CD4-positive, alpha-beta T cell treated with Interleukin-1 beta for 1 hour (primary cell): ENCODE measurements at places on chromosomes 1 and 21.

- peak; percentile 9 for DNase-seq
These were observed 18.6 kb downstream of the FAM151A start for GRCh38 chr1:54604572-54605370.

- no peak for DNase-seq
These were observed 50.2 kb downstream of the ZZZ3 start for GRCh38 chr1:77632216-77632615.

- no peak for DNase-seq
These were observed 148.7 kb downstream of the PLA2G4A start for GRCh38 chr1:186977266-186977957.

- no peak for DNase-seq
These were observed 516.6 kb upstream of the RGS18 start for GRCh38 chr1:191641420-191642260.

DNA sequence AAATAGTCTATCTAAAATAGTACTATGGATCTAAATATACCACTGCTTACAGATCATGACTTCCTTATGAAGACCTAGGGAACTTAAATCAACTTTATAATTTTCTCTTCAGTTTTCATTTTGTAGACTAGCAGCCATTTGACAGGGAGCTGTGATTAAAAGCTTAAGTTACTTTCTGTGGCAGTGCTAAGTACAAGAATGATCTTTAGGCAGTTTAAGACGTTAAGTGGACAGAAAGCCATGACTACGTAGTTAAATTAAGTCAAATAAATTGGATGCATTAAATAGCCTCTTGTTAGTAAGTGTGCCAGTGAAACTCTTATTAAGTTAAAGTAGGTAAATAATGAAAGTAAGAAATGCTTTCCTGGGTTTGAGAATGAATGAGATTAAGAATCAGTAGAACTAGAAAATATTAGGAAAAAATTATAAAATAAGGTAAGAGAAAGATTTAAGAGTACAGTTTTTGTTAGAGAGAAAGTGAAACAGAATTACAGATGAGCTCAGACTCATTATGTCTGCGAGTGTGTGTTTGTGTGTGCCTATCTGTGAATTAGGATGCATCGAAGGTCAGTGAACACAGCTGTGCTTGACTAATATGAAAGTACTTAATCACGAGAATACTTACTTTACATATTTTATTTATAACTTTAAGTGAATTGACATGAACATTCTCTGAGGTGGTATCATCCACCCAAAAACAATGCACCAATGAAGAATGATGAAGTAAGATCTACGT, 336.9 kb downstream of the KCNT2 start:
- DNase-seq, result no peak

DNA sequence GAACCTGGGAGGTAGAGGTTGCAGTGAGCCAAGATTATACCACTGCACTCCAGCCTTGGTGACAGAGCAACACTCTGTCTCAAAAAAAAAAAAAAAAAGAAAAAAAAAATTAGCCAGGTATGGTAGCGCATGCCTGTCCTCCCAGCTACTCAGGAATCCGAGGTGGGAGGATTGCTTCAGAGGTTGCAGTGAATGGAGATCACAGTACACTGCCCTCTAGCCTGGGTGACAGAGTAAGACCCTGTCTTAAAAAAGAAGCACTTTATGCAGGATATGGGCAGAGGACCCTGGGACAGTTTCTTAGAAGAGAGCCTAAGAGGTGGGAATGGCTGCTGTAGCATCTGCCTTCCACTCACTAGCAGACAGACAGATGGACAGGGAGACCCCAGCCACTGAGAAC, 23.0 kb downstream of the IQGAP3 start:
- no peak for DNase-seq

DNA sequence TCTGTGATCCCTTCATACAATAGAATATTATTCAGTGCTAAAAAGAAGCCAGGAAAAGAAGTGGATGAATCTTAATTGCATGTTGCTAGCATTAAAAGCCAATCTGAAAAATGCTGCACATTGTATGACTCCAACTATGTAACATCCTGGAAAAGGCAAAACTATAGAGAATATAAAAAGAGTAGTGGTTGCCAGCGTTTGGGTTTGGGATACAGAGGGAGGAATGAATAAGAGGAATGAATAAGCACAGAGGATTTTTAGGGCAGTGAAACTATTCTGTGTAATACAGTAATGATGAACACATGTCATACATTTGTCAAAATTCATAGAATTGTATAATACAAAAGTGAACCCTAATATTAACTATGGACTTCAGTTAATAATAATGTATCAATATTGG, 42.5 kb downstream of the GPR88 start:
- no peak for DNase-seq

- DNase-seq, result no peak
These were observed 595 bp downstream of the AK2 start for GRCh38 chr1:33036051-33036525.

- no peak for DNase-seq
These were observed 172.6 kb downstream of the APP start for GRCh38 chr21:25997788-25998611.

DNA sequence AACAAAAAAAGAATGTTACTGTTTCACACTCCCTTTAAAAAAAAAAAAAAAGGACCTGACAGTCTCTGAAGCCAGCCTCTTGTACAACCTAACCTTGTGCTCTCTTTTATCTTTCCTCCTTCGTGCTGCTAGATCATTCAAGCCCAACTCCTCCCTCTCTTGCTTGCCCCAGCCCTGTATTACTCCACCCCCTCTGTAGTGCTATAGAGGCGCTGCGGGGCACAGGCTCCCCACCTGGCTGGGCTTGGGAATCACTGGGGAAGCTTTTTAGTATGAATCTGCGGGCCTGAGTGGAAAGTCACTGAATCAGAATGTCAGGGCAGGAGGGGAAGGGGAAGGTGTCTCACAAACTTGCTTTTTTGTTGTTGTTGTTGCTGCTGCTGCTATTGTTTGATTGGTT, 383.7 kb upstream of the CAMK1G start:
- no peak for DNase-seq

DNA sequence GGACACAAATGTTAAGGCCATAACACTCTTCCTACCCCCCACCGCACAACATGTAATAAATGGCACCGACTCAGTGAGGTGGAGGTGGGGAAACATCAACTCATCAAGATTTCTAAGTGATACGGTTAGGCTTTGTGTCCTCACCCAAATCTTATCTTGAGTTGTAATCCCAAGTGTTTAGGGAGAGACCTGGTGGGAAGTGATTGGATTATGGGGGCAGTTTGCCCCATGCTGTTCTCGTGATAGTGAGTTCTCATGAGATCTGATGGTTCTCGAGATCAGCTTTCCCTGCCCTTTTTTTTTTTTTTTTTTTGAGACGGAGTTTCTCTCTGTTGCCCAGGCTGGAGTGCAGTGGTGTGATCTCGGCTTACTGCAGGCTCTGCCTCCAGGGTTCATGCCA, 51.0 kb upstream of the ACTL8 start:
- no peak for DNase-seq

- DNase-seq, result no peak
These were observed 30.6 kb downstream of the WDR47 start for GRCh38 chr1:109011335-109011734.

DNA sequence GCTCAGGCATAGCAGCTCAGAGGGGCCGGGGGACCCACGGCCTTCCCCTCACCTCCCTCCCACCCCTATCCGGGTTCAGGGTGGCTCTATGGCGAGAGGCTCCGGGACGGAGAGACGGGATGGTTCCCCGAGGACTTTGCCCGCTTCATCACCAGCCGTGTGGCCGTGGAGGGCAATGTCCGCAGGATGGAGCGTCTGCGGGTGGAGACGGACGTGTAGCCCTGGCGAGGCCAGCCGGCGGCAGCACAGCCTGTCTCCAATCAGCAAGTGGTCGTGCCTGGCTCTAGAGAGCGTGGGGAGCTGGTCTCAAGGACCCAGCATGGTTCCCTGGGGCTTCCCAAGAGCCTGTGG, 25.9 kb downstream of the ARHGEF16 start:
- no peak for DNase-seq

GRCh38 chr1:47351305-47351704, 17.7 kb downstream of the CMPK1 start:
- no peak for DNase-seq

GRCh38 chr1:58941471-58942289, 157.8 kb upstream of the JUN start:
- DNase-seq, result peak; percentile 65

DNA sequence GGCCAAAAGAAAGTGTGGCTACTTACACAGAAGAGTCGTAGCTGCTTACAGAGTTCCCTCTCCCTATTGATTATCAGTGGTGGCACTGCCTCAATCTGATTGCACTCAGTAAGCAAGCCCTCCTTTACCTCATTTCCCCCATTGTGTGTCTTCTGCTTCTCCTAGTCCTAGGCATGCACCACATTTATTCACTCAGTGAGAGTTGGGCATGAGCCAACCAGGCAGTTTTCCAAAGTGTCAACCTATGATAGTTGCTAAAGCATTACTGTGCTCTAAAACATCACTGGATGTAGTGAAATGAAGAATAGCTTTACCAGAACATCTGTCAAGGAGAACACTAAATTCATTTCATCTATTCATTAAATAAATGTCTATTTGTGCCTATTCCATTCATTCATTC, 19.3 kb downstream of the GJA5 start:
- no peak for DNase-seq

DNA sequence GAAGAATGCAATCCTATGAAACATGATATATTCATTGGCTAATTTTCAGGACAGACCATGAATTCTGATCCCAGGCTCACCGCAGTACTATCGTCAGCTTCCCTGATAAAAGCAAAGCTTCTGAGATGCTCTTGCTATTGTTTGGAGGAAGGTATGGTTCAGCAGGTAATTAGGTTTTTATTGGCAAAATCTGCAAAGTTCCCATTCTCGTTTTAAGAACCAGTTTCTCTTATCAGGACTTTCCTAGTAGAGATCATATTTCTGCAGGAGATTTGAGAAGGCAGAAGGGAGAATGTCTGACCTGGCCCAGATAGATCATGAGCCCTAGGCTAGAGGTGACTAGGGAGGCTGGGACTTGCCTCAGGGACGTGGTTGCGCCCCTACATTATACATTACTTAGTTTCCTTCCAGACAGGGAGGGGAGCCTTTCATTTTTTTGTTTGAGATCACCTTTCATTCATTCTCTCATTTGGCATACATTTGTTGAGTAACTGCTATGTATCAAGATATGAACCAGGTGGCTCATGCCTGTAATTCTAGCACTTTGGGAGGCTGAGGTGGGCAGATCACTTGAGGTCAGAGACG, 108.8 kb downstream of the NRIP1 start:
- no peak for DNase-seq

DNA sequence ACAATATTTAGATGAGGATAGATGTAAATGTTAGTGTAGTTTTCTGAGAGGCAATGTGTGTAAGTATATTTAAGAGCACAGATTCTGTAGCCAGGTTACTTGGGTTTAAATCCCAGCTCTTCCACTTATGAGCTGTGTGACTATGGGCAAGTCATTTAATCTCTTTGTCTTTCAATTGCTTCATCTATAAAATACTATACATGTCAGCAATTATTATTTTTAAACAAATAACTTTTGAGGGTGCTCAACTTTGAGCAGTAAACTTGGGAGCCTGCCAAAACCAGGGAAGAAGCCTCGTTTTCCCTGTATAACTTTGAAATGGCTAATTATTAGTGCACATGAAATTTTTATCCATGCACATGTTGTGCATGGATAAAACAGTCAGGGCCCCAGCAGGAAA, 222.8 kb downstream of the FOXD2 start:
- no peak for DNase-seq

GRCh38 chr1:168317309-168317708, 36.6 kb downstream of the TBX19 start:
- no peak for DNase-seq

- no peak for DNase-seq
These were observed 147.5 kb upstream of the EDN2 start for GRCh38 chr1:41631971-41632370.

DNA sequence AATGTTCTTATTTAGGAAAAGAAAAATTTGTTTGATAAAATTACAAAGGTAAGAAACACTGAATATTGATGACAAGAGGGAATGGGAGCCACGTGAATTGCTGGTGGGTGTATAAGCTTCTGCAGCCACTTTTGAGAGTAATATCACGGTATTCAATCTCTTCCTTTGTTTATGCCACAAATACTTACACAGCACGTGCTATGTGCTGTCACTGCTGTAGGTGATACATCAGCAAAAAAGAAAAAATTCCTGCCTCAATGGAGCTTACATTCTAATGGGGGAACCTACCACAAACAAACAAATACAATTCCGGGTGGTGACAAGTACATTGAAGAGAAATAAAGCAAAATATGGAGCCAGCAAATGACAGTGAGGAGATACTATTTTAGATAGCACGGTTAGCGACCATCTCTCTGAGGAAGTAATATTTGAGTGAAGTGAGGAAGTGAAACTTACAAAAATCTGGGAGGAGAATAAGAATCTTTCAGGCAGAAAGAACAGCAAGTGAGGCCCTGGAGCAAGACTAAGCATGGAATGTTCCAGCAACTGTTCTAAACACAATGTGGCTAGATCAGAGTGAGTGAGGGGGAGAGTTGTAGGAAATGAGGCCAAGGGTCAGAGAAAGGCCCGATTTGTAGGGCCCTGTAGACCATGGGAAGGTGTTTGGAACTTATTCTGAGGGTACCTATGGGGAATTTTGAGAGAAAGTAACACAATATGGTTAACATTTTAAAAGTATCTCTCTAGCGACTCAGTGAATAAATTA, 2.6 kb upstream of the FCRLB start:
- DNase-seq, result no peak

- DNase-seq, result no peak
These were observed 31.5 kb downstream of the PAPPA2 start for GRCh38 chr1:176494436-176494835.

DNA sequence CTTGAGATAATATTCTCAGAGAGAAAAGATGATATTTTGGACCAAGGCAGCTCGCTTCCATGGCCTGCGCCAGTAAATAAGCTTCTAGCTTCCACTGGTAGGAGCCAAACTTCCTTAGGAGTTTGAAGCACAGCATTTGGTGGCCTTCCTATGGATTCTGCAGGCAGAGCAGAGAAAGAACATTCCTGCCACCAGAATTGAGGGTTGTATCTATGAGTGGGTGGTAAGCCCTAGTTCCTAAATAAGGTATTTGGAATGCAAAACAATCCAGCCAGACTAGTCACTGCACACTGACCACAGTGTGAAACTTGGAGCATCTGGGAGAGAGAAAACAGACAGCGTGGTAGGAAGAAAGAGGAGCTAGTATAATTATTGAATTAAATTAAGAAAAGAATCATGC, 54.1 kb upstream of the BCAR3 start:
- no peak for DNase-seq

- DNase-seq, result no peak
These were observed 8.9 kb downstream of the FAM229A start for GRCh38 chr1:32353431-32353830.
